Lower leg skin (tissue), 4 donors: ENCODE measurements at places on chromosomes 3 and 15. TPM values are rescaled to one million over a fixed set of nuclear protein-coding genes. Genes with fewer than 3 reads are reported as not detected.

- DNase-seq: no peak
Observed at GRCh38 chr15:68284616-68285258, 7.2 kb downstream of the FEM1B start.

- DNase-seq: no peak
Observed at GRCh38 chr15:101151288-101151687, 100.6 kb downstream of the CHSY1 start.

- DNase-seq: no peak
Observed at GRCh38 chr3:69115731-69116130, 6.7 kb downstream of the LMOD3 start.

DNA sequence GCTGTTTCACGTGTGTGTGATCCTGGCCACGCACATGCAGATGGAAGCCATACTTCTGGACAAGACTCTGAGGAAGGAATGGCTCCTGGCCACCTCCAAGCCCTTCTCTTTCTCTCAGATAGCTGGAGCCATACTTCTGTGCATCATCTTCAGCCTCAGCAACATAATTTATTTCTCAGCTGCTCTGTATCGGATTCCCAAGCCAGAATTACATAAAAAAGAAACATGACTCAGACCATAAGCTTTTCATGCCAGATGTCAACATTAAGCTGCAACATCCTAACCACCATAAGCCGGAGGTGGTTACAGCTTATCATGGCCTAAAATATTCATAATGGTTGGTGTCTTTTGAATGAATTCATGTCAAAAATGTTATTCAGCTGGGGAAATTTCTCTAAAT is 10.6 kb upstream of the KIF23 start:
- DNase-seq: no peak

- DNase-seq: no peak
Observed at GRCh38 chr3:149999421-149999820, 28.7 kb upstream of the PFN2 start.

- DNase-seq: no peak
Observed at GRCh38 chr15:66080717-66081398, 172.7 kb downstream of the MEGF11 start.

- no peak for DNase-seq
Observed at GRCh38 chr3:58167431-58168351, 43.1 kb downstream of the DNASE1L3 start.

The LYZL4 gene
- total RNA-seq: not detected

The SPATA12 gene
- total RNA-seq: not detected

The TMEM207 gene
- not detected for total RNA-seq

GRCh38 chr3:4021162-4021561 is 221.9 kb downstream of the LRRN1 start:
- DNase-seq: no peak

DNA sequence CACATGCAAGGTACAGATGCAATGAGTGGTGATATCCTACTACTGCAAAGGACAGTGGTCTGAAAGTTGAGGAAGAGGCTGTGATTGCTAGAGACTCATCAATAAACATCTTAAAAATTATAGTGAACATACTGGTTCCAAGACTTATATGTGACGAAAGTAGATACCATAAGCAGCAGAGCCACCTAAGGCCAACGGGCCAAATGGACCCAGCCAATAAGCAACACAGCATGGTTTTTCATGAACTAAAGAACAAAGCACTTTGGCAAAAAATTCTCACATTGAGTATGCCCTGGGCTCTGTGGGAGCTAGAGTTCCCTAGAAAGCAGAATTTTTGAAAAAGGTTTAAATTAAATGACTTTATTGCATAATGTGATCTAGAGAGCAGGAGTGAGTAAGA is 272.1 kb downstream of the SI start:
- no peak for DNase-seq

The CILP gene
- 14.6 TPM for total RNA-seq

The TNFAIP8L3 gene
- total RNA-seq: 13.6 TPM

The CKMT1A gene
- 33.4 TPM for total RNA-seq

GRCh38 chr3:71066356-71066755 is 517.2 kb downstream of the FOXP1 start:
- DNase-seq: no peak

The SKOR1 gene
- total RNA-seq: 1.2 TPM

DNA sequence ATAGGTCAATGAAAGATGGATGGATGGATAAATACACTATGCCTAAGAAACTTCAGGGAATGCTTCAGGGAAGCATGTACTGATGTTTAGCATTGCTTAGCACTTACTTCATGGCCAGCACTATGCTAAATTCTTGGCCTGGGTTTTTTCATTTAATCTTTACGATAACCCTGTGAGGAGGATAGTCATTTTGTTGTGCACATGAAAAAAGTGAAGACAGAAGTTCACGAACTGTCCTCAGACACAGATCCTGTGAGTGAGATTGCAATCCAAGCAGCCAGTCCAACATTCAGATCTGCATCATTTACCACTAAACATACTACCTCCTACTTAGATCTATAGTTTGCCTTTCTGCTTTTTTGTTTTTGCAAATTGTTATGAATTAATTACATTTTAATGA is 510.8 kb upstream of the AGTR1 start:
- DNase-seq: no peak

DNA sequence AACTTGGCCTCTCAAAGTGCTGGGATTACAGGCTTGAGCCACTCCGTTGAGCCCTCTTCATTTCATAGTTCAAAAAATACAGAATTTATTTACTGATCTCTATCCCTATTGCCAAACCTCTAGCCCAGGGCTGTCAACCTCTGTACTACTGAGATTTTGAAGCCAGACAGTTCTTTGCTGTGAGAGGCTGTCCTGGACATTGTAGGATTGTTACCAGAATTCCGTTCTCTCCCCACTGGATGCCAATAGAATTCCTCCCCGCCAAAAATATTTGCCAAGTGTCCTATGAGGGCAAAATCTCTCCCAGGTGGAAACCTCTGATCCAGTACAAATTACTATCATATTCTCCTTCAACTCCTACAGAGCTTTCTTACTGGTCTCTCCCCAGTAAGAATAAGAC is 29.6 kb upstream of the ADAMTS9 start:
- no peak for DNase-seq

The TMEM42 gene
- total RNA-seq: 14.1 TPM

DNA sequence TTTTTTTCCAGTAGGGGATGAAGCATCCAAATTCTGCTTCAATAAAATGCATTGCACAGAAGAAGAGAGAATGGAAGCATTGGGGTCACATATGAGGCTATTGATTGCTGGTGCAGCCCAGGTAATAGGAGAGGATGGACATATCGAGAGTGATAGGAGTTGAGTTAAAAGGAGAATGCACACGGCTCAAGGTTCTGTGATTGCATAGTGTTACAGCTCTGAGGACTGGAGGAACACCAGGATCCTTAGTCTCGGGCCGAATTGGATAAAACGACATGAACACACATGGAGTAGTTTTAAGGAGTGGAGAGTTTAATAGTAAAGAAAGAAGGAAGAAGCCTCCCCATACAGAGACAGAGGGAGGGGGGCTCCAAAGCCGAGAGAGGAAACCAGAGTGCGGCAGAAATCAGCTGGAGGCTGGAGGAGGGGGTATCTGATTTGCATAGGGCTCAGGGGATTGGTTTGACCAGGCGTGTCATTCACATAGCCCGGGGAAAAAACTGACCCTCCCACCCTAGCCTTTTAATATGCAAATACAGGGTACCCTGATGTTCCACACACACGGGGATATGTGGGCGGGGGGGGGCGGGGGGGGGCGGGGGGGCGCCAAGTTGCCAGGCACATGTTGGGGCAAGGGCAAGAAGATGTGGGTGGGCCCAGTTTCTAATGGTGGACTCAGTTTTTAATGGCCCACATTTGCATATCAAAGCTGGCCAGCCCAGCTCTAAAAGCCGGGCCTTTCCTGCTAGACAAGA is 156.9 kb downstream of the AGBL1 start:
- no peak for DNase-seq

GRCh38 chr15:100039994-100040393 is 301.8 kb downstream of the ADAMTS17 start:
- no peak for DNase-seq

DNA sequence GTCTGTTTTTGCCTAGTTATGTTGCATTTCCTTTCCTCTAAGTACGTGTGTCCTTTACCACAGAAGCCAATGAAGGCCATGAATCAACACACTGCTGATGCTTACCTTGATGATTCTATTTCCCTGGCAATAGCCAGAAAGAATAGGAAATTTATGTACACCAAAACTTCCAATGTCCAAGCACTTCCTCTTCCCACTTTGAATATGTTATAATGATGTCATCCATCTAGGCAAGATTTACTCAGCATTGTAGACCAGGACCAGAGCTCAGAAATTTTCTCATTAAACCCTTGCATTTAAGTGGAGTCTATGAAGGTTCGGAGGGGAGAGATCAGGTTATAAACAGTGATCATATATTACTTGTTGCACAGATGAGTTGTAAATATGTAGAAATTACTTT is 126.0 kb downstream of the THRB start:
- no peak for DNase-seq

The UQCC5 gene
- total RNA-seq: 1.7 TPM

DNA sequence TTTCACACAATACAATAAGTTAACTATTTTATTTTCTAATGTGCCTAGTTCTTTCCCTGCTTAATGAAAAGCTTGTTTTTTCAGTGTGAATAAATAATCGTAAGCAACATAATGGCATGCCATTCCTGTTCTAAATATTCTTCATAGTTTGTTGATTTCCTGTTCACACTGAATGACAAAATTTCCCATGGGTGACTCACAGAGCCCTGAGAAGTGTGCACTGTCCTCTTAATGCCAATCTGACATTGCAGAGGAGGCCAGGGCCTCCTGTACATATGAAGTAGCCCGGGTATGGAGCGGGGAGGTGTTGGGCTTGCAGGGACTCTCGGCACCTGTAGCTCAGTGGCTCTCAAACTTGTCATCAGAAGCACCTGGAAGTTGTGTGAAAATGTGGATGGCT is 24.3 kb downstream of the CCR3 start:
- no peak for DNase-seq

DNA sequence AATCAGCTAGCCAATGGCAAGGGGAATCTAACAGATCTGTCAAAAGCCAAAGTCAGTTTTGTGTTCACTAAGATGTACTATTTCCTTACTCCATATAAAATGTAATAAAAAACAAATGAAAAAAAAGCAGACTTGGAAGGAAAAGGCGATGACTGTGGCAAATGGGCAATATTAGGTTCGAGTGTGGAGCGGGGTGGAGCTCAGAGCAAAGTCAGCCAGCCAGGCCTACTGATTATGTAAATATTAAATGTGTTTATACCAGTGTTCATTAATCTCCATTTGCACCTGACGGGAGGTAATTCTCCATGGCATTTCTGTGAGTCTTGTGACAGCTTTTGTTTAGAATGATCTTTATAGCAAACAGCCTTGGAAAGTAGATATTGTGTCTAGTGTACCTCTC is 96.2 kb upstream of the KCNMB2 start:
- no peak for DNase-seq
